ENCODE measurements at places on chromosomes 1 and 21.

DNA sequence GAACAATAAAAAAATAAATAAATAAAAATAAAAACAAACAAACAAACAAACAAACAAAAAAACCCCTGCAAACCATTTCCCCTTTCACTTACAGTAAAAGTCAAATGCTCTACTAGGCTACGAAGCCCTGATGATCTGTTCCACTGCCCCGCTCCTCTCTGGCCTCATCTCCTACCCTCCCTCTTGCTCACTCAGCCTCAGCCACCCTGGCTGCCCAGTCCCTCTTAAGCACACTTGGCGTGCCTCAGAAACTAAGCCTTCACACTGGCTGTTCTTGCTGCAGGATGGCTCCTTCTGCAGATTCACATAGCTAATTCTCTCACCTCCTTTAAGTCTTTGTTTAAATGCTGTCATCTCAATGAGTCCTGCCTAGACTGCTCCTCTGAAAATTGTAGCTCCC is 30.8 kb upstream of the UHMK1 start:
- no peak for DNase-seq

- DNase-seq, result no peak
Measured at GRCh38 chr1:179814546-179814838, 63.1 kb downstream of the TOR1AIP2 start.

GRCh38 chr1:218536296-218536986 is 191.3 kb downstream of the TGFB2 start:
- DNase-seq, result no peak

GRCh38 chr1:27634177-27634984 is 604 bp downstream of the FGR start:
- no peak for DNase-seq

- no peak for DNase-seq
Measured at GRCh38 chr1:183188240-183188639, 2.2 kb downstream of the LAMC2 start.

GRCh38 chr1:50080904-50081586 is 27.7 kb upstream of the ELAVL4 start:
- DNase-seq, result no peak

DNA sequence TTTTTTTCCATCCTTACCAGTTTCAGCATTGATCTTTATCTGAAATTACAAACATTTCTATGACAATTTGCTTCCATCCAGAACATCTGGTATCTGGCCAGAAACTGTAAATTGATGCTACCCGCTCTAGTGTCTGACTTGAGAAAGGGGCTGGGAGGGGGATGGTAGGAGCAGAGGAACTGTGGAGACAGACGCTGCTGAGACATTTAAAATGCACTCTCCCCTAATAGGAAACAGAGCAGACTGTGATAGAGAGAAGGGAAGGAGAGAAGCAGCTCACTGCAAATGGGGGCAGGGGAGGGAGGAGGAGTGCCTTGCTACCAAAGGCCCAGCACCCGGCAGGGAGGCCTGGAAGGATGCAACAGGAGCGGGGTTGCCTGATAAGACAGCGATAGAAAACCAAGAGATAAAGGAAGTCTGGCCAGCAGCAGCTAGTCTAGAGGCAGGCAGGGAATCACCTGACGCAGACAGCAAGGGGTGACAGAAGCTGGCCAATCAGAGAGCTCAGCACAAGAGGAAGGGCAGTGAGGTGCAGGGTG is 195.5 kb upstream of the NFIA start:
- DNase-seq, result no peak

- DNase-seq, result no peak
Measured at GRCh38 chr1:1181938-1182410, 8.3 kb downstream of the TTLL10 start.

- no peak for DNase-seq
Measured at GRCh38 chr1:115491298-115492018, 150.3 kb upstream of the VANGL1 start.

- DNase-seq, result no peak
Measured at GRCh38 chr1:113042285-113043143, 30.5 kb upstream of the LRIG2 start.

Measured in activated T-helper 1 cell treated with anti-CD3 and anti-CD28 coated beads, Interleukin-2, amount 50 U/mL, for 16 hours (primary cell).